ENCODE measurements at places on chromosomes 12 and 14. TPM values are rescaled to one million over a fixed set of nuclear protein-coding genes. Genes with fewer than 3 reads are reported as not detected.

GRCh38 chr12:123657211-123657610 is 13.7 kb upstream of the TCTN2 start:
- no peak for DNase-seq
- H3K4me3 ChIP-seq: no peak overlapping the region
- no peaks in the 10 kb centered on the region for H3K27me3 ChIP-seq
- no peaks in the 10 kb centered on the region for H3K4me1 ChIP-seq

The NDRG2 gene
- 563 TPM for total RNA-seq

The DBX2 gene
- not detected for total RNA-seq

- H3K36me3 ChIP-seq: no peaks in the 10 kb centered on the region
- DNase-seq: no peak
- H3K27me3 ChIP-seq: no peaks in the 10 kb centered on the region
- peaks cover 11% of the 10 kb centered on the region for H3K4me1 ChIP-seq
- peak overlapping the region; percentile 70 for H3K4me3 ChIP-seq
- peak overlapping the region; percentile 100 for H3K27ac ChIP-seq
These were observed 3.5 kb upstream of the BAZ2A start for GRCh38 chr12:56633468-56634241.

The JAG2 gene
- 15.3 TPM for total RNA-seq

The DNAJC22 gene
- 4.5 TPM for total RNA-seq

GRCh38 chr12:29962276-29963035 is 178.7 kb upstream of the TMTC1 start:
- no peaks in the 10 kb centered on the region for H3K36me3 ChIP-seq
- H3K27me3 ChIP-seq: no peaks in the 10 kb centered on the region
- H3K4me3 ChIP-seq: no peak overlapping the region
- no peak overlapping the region for H3K27ac ChIP-seq
- H3K4me1 ChIP-seq: no peaks in the 10 kb centered on the region

The DUSP6 gene
- 28.7 TPM for total RNA-seq

GRCh38 chr12:129195081-129195480 is 341.8 kb downstream of the GLT1D1 start:
- H3K27ac ChIP-seq: no peak overlapping the region
- no peaks in the 10 kb centered on the region for H3K4me1 ChIP-seq
- H3K27me3 ChIP-seq: no peaks in the 10 kb centered on the region
- H3K4me3 ChIP-seq: no peak overlapping the region

DNA sequence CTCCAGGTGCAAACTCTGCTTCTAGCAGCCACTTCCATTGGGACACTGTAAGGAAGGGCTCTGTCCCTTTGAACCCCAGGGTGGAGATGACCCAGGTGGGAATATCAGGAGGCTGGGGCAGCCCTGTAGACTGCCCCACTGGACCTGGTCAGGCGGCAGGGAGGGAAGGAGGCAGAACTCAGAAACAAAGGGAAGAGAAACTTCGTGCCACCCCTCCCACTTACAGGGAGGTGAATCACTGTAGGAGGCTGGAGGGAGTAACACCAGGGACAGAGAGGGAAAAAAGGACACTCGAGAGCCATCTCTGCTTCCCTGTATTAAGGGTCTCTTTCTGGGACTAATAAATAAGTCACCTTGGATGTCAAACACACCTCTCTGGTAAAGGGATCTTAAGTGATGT is 37.4 kb downstream of the ISCA2 start:
- no peaks in the 10 kb centered on the region for H3K4me1 ChIP-seq
- no peak overlapping the region for H3K4me3 ChIP-seq
- H3K36me3 ChIP-seq: no peaks in the 10 kb centered on the region
- no peak for DNase-seq

- H3K4me3 ChIP-seq: no peak overlapping the region
- H3K4me1 ChIP-seq: no peaks in the 10 kb centered on the region
- no peaks in the 10 kb centered on the region for H3K27me3 ChIP-seq
- DNase-seq: no peak
These were observed 385.6 kb downstream of the GRIN2B start for GRCh38 chr12:13595536-13596443.

The DNAH10 gene
- under 0.01 TPM for total RNA-seq

- H3K4me3 ChIP-seq: no peak overlapping the region
- no peaks in the 10 kb centered on the region for H3K4me1 ChIP-seq
- H3K36me3 ChIP-seq: no peaks in the 10 kb centered on the region
- no peak overlapping the region for H3K27ac ChIP-seq
- no peaks in the 10 kb centered on the region for H3K27me3 ChIP-seq
These were observed 487.5 kb upstream of the TMEM132C start for GRCh38 chr12:127779301-127780045.

The ZDHHC22 gene
- total RNA-seq: not detected

The CPNE6 gene
- not detected for total RNA-seq

GRCh38 chr12:111773801-111774551 is 7.2 kb downstream of the ALDH2 start:
- H3K27ac ChIP-seq: peak overlapping the region; percentile 92
- H3K4me3 ChIP-seq: peak overlapping the region; percentile 5
- peaks cover 22% of the 10 kb centered on the region for H3K4me1 ChIP-seq
- DNase-seq: peak; percentile 87

DNA sequence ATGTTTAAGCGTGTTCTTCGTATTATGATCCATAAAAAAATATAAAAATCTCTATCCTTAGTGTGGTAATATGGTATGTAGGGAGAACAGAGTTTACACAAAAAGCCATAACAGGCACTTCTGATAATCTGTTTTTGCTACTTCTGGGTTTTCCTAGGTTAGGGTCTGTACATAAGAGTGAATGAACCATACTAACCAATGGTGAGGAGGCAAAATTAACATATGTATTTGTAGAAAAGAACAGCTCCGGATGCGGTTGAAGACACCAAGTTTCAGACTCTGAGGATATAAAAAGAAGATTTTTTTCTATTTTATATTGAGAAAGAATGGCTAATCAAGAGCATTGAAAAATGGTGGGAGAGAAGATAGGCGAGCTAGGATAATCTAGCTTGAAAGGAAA is 40.2 kb upstream of the PPP1R12A start:
- H3K4me3 ChIP-seq: no peak overlapping the region
- no peaks in the 10 kb centered on the region for H3K36me3 ChIP-seq
- H3K27ac ChIP-seq: no peak overlapping the region
